Mucosa of gallbladder (tissue), 1 donor: ENCODE measurements at places on chromosomes 7 and 10. TPM values are rescaled to one million over a fixed set of nuclear protein-coding genes. Genes with fewer than 3 reads are reported as not detected.
A peak's percentile ranks its signal among the peaks of the same experiment; 100 is the strongest.

GRCh38 chr7:3712841-3713240 lies 411.8 kb downstream of the SDK1 start:
- DNase-seq, result peak; percentile 16

- DNase-seq, result no peak
These were observed 6.5 kb downstream of the DBNL start for GRCh38 chr7:44050915-44051560.

DNA sequence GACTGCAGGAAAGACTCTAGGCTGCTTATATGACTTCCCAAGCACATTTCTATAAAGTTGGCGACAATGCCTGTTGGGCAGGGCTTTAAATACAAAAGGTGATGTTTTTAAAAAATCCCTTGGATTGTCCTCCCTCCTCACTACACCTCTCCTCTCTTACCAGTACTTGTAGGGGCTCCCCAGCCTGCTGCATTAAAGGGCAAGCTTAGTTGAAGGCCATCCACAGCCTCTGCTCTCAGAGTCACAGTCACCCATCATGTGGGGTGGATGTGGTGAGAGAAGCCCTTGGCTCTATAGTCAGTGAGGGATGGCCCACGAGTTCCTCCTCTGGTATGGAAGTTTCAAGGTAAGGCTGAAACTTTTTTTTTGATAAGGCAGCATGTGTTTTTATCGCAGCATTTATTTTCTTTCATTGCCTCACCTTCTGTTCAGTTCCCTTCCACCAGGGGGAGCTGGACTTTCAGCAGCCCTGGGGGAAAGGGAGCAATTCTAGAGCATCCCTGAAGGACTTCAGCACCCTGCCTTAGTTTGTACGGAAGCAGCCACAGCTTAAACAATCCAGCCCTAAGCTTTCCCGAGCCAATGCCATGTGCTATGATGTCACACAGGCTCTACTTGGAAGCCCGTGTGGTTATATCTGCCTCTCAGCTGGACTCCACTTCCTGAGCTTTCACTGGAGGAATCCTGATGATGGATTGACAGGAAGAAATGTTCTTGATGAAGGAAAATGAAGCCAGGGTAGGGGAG lies 131.9 kb downstream of the CALCR start:
- DNase-seq, result no peak

DNA sequence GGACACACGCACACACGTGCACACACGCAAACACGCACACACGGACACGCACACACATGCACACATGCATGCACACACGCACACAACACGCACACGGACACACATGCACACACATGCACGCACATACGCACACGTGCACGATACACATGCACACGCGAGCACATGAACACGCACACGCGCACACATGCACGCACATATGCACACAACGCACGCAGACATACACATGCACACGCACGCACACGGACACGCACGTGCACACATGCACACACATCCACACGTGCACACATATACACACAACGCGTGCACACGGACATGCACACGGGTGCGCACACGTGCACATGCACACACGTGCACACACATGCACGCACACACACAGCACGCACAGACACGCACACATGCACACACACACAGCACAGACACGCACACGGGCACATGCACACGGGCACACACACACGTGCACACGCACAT lies 17.3 kb upstream of the GPER1 start:
- DNase-seq, result no peak

DNA sequence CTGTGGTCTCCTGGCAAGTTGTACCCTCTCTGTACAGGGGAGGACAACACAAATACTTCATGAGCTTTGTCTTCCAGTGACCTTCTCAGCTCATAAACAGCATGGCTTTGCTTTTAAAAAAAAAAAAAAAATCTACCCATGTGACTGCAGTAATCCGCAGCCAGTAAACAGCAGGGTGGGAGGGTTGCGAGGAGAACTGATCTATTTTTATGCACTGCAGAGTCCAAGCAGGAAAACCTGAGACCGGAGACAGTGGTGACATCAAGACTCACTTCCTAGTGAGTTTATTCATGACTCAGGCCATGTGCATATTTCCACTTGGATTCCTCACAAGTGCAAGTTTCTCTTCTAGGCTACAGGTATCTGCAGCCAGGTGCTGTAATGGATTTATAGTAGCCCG lies 127.9 kb downstream of the NRF1 start:
- DNase-seq, result no peak

DNA sequence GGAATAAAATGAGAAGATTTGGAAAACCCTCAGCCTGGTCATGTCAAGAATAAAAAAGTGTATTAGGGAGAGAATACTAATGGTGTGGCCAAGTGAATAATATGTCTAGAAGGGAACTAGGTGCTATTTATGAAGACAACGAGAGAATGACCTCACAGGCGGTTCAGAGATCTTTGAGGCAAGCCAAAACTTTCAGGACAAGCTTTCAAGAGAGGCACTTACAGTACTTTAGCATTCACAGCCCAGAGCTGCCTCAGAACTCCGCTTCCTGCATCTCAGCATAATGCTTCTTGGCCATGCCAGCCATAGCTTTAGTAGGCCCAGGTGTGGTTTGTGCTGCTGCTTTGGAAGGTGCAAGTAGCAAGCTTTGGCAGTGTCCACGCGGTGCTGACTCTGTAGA lies 37.2 kb upstream of the CCDC7 start:
- no peak for DNase-seq

DNA sequence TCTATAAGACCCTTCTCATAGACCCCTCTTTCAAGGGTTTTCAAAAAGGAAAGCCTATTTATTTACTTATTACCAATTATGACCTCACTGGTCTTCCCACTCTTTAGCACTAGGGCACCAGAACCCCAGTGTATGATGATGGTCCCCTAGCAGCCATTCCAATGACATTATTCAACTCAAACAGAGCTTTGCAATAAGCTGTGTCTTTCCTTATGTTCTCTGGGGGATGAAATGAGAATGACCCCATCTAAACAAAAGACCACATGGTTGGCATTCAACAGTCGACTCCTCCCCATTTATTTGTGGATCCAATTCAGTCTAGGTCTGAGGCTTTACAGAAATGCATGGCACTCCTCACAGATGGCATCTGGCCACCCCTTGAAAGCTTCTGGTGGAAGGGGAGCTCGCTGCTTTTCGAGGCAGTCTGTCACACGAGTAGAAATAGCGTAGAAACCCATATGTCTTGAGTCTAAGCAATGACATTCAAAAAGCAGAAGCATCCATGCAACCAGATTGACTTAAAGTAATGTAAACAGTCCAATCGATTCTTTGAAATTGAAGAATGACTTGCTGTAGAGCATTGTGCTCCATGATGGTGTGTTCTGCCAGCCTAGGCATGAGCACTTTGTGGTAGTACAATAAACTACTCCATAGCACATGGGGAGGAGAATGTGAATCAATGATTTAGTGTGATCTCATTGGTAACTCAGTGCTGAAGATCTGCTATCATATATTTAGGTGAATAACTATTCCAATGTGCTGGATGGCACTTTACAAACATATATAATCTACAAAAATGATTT lies 29.8 kb downstream of the NRP1 start:
- DNase-seq, result no peak

DNA sequence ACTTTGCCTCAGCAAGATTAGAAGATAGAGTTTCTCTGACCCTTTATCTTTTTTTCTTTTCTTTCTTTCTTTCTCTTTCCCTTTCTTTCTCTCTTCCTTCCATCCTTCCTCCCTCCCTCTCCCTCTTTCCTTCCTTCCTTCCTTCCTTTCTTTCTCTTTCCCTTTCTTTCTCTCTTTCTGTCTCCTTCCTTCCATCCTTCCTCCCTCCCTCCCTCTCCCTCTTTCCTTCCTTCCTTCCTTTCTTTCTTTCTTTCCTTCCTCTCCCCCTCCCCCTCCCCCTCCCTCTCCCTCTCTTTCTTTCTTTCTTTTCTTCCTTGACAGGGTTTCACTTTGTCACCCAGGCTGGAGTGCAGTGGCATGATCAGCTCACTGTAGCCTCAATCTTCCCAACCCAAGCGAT lies 40.2 kb upstream of the LCOR start:
- DNase-seq, result no peak

GRCh38 chr10:21352886-21353285 lies 172.6 kb downstream of the SKIDA1 start:
- no peak for DNase-seq

GRCh38 chr10:58995058-58995596 lies 181.3 kb upstream of the PHYHIPL start:
- no peak for DNase-seq

- no peak for DNase-seq
These were observed 182.1 kb downstream of the EVX1 start for GRCh38 chr7:27424749-27425148.

- DNase-seq, result no peak
These were observed 10.3 kb upstream of the GARS1 start for GRCh38 chr7:30584415-30584814.

GRCh38 chr10:59814878-59815277 lies 61.6 kb upstream of the MRLN start:
- DNase-seq, result no peak

DNA sequence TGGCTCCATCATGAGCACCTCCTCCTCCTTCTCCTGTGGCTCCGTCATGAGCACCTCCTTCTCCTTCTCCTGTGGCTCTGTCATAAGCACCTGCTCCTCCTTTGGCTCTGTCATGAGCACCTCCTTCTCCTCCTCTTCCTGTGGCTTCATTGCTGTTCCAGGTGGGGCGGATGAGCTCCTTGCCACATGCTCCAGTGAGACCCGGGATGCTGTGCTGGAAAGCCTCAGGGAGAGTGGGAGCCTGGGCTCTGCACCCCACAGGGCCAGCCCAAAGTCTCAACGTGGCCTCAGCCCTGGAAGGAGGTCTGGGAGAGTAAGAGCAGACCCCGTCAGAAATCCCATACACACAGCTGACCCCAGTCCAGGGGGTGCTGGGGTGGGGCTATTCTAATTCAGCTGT lies 380.7 kb downstream of the TCERG1L start:
- DNase-seq, result no peak

- no peak for DNase-seq
These were observed 5.4 kb downstream of the ZC3HAV1 start for GRCh38 chr7:139104091-139104450.

DNA sequence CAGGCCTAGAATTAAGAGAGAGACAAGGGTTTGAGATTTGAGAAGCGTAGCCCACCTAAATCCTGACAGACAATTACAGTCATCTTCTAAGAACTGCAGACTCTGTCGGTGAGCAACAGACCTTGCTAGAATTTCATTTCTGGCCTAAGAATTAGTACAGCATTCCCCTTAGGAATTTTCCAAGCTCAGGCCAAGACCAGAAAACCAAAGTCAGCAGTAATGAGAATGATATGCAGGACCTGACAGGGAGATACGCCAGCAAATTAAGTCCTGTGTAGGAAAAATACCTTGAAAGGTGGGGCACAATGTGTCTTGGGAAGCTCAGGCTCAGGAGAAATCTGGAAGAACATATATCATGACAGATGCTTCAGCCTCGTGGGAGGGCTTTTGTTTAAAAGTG lies 52.7 kb upstream of the HERPUD2 start:
- DNase-seq, result no peak

DNA sequence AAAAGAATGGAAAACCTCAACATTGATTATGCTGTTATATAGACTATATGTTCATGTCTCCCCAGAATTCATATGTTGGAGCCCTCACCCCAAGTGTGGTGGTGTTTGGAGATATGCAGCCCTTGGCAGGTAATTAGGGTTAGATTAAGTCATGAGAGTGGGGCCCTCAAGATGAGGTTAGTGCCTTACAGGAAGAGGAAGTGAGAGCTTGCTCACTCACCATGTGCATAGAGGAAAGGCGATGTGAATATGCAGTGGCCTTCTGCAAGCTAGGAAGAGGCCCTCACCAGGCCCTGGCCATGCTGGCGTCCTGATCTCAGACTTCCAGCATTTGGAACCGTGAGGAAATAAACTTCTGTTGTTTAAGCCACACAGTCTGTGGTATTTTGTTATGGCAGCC lies 14.8 kb downstream of the ZNF33A start:
- no peak for DNase-seq

DNA sequence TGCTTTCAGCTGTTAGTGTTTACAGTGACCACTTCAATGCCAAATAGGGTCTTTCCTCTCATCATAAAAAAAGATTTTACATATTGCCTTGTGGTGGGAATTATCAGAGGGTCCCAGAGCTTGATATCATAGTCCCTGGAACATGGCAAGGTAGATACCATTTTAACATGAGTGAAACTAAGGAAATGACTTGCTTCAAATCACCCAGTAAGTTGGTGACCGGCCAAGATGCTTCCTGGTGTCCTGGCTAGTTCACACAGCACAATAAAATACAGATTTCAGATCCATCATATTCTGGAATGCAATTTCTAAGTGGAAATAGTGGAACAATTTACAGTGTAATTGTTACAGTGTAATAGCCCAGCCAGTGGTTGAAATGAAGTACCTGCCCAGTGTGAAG lies 36.6 kb downstream of the CNNM1 start:
- DNase-seq, result no peak

- peak; percentile 41 for DNase-seq
These were observed at the start of gene ADAP1 for GRCh38 chr7:954330-955238. ADAP1 (minus strand) TSS chr7:954680; CDS start chr7:954477, 203 bp downstream.

- no peak for DNase-seq
These were observed 35.8 kb upstream of the NPSR1 start for GRCh38 chr7:34622182-34622581.

- no peak for DNase-seq
These were observed 164.6 kb downstream of the NEURL1 start for GRCh38 chr10:103658049-103658577.

DNA sequence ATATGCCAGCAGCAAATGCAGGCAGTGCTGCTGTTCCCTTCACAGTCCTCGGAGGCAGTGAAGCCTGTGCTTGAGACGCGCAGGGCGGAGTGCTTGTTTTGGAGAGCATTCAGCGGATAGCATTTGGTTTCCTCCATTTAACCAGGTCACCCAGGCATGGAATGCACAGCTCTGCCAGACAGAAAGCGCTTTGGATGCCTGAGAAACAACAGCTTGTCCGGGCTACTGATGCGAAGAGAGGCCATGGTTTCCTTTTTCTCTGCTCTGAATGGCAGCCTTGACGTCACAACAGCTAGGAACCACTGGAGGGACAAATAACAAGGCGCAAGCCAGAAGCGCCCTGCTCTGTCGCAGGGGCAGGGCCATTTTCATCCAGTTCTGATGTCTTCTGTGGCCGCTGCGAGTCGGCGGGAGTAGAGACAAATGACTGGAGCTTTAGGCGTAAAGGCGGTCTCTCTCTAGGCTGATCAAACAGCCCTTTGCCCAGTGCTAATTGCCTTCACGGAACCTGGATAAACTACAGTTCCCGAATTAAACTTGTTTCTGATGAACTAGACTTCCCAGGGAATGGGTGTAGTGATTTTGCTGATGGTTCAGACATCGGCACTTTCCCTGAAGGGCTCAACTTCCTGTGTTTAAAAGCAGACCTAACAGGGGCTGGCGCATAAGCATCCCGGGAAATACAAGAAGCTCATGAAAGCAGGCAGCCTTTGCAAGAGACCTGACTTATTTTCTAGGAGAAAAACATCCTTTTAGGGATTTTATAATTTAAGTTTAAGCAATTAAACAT lies 187.6 kb upstream of the KLF14 start:
- DNase-seq, result peak; percentile 75

The FOXI2 gene
- total RNA-seq, result 0.23 TPM

The TDRD1 gene
- 2.0 TPM for total RNA-seq

The PNLIP gene
- total RNA-seq, result 5.4 TPM

The PLAU gene
- total RNA-seq, result 15.5 TPM

The UPK3BL2 gene
- 20.3 TPM for total RNA-seq

The MCMBP gene
- total RNA-seq, result 36.6 TPM

The NPTX2 gene
- total RNA-seq, result 2.7 TPM

The PRLHR gene
- 0.17 TPM for total RNA-seq

The CALY gene
- total RNA-seq, result 0.92 TPM

The ADIRF gene
- 25.4 TPM for total RNA-seq

The UPK3BL1 gene
- total RNA-seq, result 27.7 TPM

The SNX10 gene
- total RNA-seq, result 5.4 TPM

The TEX47 gene
- not detected for total RNA-seq

The CDHR3 gene
- total RNA-seq, result 3.1 TPM

The SHH gene
- 134 TPM for total RNA-seq

The CPSF4 gene
- total RNA-seq, result 29.0 TPM

The MMRN2 gene
- 17.4 TPM for total RNA-seq

The TFR2 gene
- 13.8 TPM for total RNA-seq
